Naive thymus-derived CD4-positive, alpha-beta T cell (primary cell): ENCODE measurements at places on chromosomes 16 and 17.

GRCh38 chr17:17701658-17702057 is 20.4 kb downstream of the RAI1 start:
- no peak for DNase-seq

DNA sequence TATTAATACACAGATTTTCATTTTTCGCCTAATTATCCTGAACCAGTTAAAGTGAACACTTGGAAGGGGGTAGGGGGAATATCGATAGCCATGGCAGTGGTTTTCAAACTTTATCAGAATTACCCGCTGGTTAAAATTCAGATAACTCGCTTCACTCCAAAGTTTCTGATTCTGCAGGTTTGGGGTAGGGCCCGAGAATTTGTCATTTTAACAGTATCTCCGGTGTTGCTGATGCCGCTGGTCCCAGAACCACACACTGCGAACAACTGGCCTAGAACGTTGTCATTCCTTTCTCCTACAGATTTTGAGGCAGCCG is 313 bp upstream of the NSRP1 start:
- DNase-seq, result no peak

DNA sequence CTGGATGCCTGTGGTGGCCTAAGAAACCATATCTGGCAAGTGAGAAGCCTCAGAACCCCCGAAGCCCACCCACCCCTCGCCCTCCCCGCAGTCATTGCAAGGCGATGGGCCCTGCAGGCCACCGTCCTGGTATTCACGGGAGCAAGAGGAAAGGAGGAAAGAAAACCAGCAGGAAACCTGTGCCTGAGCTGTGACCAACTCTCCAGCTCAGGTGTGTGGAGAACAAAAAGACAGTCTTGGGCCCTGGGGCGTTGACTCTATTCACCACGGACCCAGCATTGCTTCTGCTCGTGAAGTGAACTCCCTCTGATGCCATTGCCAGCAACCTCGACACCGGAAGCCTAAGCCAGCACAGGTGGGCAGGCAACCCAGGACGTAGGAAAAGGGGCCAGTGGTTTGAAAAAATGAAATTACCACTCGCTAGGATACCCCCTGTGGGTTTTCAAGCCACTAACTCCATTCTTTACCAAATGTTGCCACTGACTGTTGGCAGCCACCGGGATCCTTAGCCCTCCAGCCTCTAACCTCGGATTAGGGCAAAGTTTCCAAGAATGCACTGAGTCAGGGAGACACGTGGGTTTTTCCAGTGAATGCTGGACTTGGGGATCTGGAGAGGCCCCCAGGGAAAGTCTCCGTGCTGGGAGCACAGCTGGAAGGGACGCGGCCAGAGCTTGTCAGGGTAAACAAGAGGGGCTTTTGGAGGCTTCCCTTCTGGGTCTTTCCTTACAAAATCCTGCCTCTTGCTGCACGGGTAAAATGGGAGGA is 25.1 kb downstream of the FA2H start:
- DNase-seq, result no peak

DNA sequence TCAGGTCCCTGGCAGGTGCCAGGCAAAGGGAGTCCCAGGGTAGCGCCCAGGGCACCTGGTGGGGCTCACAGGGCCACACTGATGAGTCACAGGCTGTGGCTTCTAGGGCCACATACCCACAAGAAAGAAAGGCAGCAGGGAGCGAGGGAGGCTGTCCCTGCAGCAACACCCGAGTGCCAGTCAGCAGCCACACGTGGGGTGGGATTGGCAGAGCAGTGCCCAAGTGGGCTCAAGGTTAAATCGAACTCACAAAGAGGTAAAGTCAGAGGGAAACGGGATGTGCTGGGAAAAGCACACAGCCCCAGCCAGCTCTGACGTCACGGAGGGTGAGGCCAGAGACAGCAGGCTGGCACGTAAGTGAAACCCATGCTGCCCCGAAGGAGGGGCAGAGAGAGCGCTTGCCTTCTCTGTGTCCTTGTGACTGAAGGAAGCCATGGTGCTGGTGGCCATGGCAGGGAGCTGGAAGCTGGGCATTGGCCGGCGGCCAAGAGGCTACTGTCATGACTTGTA is 33.8 kb downstream of the FA2H start:
- DNase-seq, result no peak

- peak; percentile 43 for DNase-seq
Measured at GRCh38 chr17:77421630-77421972, 280.8 kb downstream of the SEC14L1 start.

DNA sequence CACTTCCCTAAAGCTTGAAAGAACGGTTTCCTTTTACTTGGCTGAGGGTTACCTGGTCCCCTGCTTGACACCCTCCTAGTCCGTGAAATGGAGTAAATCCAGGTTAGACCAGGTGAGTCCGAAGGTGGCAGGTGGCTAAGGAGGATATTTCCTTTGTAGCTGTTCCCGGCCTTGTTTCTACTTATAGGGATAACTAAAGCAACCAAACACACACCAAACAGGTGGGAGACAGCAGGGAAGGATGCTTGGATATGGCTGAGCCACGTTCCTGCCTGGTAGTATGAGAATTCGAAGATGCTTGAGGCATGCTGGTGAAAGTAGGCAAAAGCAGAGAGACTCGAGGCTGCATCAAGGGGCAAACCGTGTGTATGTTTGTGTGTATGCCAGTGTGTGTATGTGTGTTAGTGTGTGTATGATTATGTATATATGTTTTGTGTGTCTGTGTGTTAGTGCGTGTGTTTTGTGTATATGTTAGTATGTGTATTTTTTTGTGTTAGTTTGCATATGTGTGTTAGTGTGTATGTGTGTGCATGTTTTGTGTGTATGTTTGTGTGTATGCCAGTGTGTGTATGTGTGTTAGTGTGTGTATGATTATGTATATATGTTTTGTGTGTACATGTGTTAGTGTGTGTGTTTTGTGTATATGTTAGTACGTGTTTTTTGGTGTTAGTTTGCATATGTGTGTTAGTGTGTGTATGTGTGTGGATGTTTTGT is 28.9 kb downstream of the RBFOX1 start:
- no peak for DNase-seq

DNA sequence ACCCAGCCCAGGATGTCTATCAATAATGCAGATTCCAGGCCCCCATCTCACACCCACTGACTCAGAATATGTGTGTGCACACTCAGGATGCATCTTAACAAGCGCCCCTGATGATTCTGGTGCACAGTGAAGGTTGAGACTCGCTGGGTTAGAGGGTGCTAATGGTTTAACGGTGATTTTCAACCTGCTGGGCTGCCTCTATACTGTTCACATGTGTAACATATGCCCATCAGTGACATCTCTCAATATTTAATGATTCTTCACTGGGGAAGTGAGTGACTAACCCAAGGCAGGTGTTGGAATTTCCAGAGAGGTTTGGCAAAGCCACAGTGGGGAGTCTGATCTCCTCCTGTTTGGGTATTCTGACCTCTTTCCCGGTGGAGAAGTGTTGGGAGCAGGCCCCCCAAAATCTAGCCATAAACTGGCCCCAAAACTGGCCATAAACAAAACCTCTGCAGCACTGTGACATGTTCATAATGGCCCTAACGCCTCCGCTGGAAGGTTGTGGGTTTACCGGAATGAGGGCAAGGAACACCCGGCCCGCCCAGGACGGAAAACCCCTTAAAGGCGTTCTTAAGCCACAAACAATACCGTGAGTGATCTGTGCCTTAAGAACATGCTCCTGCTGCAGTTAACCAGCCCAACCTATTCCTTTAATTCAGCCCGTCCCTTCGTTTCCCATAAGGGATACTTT is 4.1 kb upstream of the DOC2B start:
- DNase-seq, result no peak

DNA sequence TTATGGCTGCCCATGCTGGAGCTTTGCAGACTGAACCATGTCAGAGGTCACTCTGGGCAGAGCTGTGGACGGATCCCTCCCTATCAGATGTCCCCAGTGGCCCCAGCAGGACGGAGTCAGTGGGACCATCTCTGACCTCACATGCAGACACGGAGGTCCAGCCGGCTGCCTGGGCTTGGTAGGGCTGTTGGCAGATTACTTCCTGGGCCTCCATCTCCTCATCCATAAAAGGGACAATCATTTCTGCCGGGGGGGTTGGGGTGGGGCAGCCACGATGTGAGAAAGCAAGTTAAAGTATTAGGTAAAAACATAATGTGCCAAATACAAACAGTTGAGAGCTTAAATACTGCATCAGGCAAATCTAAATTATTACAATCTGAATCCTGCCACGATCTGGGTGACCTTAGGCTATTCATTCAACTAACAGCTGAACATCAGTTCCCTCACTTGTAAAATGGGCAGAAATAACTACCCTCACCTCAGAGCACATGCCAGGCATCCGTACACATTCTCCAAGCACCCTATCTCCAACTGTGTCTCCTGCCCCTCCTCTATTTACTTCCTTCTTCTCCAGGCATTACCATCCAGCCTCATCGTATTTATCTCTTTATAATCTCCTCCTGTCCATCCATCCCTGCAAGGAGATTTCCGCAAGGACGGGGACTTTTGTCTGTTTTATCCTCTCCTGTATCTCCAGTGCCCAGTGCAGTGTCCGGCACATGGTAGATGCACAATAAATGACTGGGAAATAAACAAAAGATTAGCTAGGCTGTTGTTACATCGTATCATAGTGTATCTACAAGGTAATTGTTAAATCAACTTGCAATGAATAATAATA is 192.3 kb upstream of the FOXF1 start:
- DNase-seq, result no peak
